Stimulated activated CD8-positive, alpha-beta memory T cell treated with anti-CD3 and anti-CD28 coated beads, Interleukin-15, amount 100 ng/mL, for 1 hour (primary cell): ENCODE measurements at places on chromosomes 3 and 15.

DNA sequence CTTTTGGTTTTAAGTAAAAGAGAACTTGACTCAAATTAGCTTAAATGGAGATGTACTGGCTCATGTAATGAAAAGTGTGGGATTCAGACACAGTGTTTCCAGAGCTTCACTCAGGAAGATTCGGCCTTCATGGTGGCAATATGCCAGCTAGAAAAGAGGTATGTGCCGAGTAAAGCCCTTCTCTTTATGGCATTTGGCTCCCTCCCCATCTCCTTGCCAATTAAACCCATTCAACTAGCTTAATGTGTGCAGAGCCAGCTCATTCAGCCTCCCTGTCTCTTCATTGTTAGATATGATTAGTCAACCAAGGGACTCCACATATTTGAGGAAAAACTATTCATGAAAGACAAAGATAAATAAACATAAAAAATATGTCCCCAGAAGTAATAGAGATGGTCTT lies 15.0 kb upstream of the TRANK1 start:
- no peak for DNase-seq

DNA sequence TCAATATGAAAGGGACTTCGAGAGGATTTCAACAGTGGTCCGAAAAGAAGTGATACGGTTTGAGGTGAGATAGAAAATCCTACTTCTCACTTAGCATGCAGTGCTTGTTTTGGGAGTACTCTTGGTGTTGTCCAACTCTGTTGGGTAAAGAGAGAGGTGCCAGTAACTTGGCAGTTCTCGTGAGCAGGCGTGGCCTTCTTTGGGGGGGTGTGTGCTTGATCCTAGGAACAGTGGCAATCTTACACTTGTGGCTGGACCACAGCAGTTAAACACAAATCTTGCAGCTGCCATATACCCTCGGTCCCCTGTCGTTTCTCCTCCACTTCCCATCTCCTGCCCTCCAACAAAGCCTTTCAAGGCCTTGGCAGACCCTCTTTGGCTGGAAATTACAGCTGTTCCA lies 15.2 kb upstream of the SNX22 start:
- no peak for DNase-seq

- DNase-seq: no peak
Measured at GRCh38 chr3:152222327-152222726, 46.4 kb upstream of the MBNL1 start.

- no peak for DNase-seq
Measured at GRCh38 chr3:184814214-184814613, 2.2 kb downstream of the VPS8 start.

GRCh38 chr3:108673988-108674661 lies 83.1 kb downstream of the RETNLB start:
- no peak for DNase-seq

GRCh38 chr3:152104847-152105415 lies 163.8 kb upstream of the MBNL1 start:
- no peak for DNase-seq

- no peak for DNase-seq
Measured at GRCh38 chr15:66850078-66850991, 148.3 kb downstream of the SMAD6 start.

- no peak for DNase-seq
Measured at GRCh38 chr15:32651229-32651837, 9.8 kb downstream of the SCG5 start.

DNA sequence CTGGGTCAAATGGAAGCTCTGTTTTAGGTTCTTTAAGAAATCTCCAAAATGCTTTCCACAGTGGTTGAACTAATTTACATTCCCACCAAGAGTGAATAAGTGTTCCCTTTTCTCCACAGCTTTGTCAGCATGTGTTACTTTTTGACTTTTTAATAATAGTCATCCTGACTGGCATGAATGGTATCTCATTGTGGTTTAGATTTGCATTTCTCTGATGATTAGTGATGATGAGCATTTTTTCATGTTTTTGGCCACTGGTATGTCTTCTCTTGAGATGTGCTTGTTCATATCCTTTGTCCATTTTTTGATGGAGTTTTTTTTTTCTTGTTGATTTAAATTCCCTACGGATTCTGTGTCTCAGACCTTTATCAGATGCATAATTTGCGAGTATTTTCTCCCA lies 745.0 kb upstream of the BCHE start:
- no peak for DNase-seq

GRCh38 chr15:34795267-34796081 lies at the start of gene ACTC1:
Gene ACTC1, minus strand, starts transcription at chr15:34795549. Its CDS starts 741 bp downstream, at chr15:34794808.
- DNase-seq: no peak

DNA sequence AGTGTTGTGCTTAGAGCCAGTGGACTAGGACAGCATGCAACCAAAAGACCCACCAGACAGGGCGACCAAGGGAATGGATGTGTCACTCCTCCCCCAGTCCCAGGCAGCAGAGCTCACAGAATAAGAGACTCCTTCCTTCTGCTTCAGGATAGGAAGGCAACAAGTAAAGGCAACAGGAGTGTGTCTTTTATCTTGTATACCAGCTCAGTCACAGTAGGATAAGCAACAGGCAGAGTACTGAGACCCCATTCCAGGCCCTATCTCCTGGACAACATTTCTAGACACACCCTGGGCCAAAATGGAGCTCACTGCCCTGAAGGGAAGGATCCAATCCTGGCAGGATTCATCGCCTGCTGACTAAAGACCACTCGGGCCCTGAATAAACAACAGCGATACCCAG lies 25.0 kb downstream of the PDCD10 start:
- DNase-seq: no peak

DNA sequence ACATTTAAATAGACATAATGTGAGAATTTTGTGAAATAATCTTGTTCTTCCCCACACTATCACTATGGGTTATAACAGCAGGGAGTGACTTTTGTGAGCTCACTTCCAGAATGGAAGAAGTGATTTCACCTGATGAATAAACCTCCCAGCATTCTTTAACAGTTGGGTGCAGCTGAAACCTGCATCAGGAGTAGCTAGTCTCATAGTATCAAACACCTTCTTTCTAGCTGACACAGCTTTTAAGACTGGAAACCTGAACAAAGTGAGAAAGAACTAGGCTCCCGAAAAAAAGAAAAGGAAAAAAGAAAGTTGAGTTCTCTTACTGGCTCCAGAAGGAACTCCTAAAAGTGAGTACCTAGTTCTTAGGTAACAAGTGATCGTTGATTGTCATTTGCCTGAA lies 61.1 kb upstream of the UNC13C start:
- DNase-seq: no peak

DNA sequence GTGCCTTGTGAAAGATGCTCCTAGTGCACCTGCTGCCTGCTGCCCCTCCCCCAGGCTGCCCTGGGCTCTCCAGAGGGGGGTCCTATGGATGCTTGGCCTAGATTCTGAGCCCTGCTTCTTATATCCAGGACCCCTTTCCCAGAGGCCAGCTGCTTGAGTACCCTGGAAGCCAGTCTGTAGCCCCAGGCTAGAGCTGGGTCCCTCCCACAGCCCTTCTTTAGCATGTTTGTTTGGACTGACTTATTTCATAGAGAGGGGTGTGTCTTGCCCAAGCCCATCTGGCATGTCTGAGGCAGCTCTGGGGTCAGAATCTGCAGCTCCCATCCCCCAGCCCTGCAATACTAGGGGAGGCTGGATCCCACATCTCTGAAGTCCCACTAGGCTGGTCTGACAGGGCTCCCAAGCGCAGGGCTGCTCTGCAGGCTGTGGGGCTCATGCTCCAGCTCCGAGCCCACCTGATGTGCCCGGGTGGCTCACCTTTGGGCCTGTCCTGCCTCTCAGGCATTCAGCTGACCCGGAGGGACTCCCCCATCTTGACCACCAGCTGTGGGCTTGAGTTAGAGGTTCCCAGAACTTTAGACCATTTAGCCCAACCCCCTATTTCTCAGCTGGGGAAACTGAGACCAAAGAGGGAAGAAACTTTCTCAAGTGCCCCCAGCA lies 3.1 kb downstream of the CHRNB4 start:
- DNase-seq: no peak

GRCh38 chr15:58518626-58519025 lies 86.8 kb downstream of the LIPC start:
- DNase-seq: no peak

GRCh38 chr15:52217186-52217585 lies 26.0 kb upstream of the GNB5 start:
- no peak for DNase-seq

GRCh38 chr15:94793207-94793606 lies 561.8 kb downstream of the MCTP2 start:
- no peak for DNase-seq

GRCh38 chr15:81311752-81312464 lies 12.0 kb downstream of the STARD5 start:
- no peak for DNase-seq

DNA sequence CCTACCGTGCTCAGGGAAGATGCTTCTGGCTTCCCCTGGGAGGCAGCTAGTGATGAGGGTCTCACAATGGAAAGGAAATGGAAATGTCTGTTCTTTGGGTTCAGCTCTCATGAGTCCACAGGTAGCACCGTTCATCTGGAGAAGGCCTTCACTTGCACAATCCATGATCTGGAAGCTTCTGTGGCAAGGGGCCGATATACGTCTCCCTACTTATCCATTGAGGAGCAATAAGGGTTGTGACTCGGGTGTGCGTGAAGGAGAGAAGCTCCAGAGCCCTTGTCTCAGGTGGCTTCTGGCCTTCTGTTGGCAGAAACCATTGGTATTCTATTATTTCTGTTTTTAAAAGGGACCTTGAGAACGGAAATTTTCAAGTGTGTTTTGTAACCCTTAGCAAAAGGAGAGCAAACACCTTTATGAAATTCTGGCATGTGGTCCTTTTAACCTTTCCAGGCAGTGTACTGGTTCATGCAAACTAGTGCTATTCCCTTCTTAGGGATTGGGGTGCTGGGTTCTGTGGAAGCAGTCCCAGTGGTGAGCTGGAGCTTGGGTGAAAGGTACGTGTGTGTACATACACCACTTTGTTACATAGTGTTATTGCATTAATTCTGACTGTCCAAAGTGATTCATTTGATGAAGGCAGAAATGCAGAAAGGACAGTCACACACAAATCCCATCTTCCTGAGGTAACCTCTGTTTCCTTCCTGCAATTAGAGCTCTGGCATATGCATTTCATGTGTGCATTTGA lies 32.5 kb downstream of the KLF13 start:
- DNase-seq: no peak

DNA sequence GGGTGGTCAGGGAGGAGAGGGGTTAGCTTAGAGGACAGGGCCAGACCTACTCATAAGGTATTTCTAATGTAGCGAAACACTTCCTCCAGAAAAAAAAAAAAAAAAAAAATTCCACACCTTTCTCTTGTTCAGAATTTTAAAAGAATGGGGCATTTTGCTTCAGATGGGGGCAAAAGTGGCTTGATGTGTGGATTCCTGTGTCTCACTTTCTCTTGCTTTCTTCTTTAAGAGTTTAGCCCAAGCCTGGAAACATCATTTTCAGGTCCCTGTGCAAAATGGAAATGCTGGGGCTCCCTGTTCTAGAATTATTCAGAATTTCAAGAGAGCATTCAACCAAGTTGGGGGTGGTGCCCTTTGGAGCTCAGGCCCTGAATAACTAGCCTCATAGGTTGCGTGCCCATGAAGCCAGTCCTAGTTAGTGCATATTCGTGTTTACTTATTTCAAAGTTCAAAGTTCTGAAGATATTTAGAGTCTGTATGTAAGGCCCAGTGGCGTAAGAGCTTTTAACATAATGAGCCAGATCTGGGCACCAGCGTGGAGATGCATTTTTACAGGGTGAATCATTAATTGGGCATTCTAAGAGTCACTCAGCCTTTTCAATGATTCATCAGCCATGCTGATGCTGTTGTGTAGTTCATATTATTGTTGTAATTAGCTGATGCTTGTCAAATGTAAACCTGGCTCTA lies 104.5 kb downstream of the RPLP1 start:
- DNase-seq: no peak

DNA sequence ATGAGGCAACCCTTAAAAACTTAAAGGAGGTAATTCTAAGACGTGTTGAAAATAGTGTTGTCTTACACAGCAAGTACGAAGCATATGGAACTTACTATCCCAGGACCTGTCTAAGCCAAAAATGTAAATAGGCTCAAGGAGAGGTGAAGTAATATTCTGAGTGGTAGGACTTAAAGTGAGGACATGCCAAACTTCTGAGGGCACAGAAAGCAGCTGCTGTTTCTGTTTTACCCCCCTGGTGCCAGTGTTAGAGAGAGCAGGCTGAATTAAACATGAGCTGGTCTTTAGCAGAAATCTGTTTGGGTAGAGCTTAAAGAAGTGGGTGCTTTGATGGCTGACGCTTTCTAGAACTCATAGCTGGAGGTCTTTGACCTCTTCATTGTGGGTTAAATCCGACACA lies 149.7 kb upstream of the NPHP3 start:
- DNase-seq: no peak

DNA sequence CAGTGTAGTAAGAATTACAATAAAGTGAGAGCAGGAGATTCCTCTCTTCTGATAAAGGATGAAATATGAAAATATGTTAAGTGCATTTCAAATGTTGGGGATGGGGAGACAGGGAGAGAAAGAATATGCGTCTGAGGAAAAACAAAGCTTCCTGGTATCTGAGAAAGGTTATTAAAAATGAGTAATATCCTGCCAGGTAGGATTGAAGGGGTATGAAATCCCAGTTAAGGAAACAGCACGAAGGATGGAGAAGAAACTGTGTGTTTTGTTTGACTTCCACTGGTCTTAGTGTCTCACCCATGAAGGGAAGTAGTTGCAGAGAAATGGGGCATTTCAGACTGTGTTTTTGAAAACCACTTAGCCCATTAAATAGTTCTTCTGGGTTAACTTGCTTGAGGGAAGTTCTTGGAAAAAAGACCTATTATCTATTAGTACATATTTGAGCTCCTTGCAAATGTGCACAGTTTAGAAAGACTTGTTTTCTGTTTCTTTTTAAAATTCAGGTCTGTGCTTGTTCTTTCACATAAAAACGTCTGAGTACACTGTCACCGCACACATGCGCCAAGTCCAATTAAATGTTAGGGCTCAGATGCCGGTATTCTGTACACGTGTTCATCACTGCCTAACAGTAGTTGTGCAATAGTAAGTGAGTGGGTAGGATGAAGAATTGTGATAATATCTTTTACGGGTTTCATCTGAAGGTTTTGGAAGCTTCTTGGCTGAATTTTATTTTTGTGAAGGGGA lies 196.1 kb upstream of the P2RY1 start:
- DNase-seq: no peak

GRCh38 chr3:114727373-114727772 lies 419.7 kb downstream of the ZBTB20 start:
- no peak for DNase-seq

DNA sequence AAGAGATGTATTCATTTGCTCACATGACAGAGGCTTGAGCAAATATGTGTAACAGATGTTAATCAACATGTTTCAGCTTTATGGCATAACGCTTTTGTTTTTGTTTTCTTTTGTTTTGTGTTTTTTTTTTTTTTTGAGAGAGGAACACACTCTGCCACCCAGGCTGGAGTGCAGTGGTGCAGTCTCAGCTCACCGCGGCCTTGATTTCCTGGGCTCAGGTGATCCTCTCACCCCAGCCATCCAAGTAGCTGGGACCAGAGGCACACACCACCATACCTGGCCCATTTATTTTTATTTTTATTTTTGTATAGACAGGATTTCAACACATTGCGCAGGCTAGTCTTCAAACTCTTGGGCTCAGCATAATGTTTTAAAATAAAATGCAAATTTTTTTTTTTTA lies 1504.4 kb upstream of the CADM2 start:
- no peak for DNase-seq
